Ammon's horn (tissue), 1 donor: ENCODE measurements at places on chromosomes 1 and 21.
A peak's percentile ranks its signal among the peaks of the same experiment; 100 is the strongest.

DNA sequence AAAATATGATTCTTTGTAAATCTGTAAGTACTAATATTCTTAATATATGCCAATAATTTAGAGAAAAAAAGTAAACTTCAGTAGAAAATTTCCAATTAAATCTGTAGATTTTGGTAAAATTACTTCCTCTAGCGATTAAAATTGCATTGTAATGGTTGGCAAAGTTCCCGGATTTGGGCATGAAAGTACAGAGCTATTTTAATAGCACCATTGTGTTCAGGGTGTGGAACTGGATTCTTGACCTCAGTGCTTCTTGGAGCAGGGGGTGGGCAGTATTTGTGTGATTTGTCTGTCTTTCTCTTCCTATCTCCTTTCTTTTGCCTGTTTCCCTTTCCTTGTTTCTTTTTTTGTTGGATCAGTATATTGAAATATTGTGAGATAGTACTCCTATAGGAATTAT, 72.1 kb downstream of the DNM3 start:
- peak; percentile 79 for DNase-seq

GRCh38 chr21:34075091-34075425, 1.7 kb downstream of the MRPS6 start:
- no peak for DNase-seq

GRCh38 chr21:38631206-38631605, 132.9 kb upstream of the ERG start:
- peak; percentile 17 for DNase-seq

GRCh38 chr1:29653034-29653810, 416.9 kb downstream of the PTPRU start:
- DNase-seq: no peak

GRCh38 chr1:3073489-3074296, 4.7 kb downstream of the PRDM16 start:
- no peak for DNase-seq

- DNase-seq: no peak
Measured at GRCh38 chr1:10714337-10715114, 81.9 kb downstream of the CASZ1 start.
